ENCODE measurements at places on chromosomes 2 and 18. TPM values are rescaled to one million over a fixed set of nuclear protein-coding genes. Genes with fewer than 3 reads are reported as not detected.
A peak's percentile ranks its signal among the peaks of the same experiment; 100 is the strongest.

DNA sequence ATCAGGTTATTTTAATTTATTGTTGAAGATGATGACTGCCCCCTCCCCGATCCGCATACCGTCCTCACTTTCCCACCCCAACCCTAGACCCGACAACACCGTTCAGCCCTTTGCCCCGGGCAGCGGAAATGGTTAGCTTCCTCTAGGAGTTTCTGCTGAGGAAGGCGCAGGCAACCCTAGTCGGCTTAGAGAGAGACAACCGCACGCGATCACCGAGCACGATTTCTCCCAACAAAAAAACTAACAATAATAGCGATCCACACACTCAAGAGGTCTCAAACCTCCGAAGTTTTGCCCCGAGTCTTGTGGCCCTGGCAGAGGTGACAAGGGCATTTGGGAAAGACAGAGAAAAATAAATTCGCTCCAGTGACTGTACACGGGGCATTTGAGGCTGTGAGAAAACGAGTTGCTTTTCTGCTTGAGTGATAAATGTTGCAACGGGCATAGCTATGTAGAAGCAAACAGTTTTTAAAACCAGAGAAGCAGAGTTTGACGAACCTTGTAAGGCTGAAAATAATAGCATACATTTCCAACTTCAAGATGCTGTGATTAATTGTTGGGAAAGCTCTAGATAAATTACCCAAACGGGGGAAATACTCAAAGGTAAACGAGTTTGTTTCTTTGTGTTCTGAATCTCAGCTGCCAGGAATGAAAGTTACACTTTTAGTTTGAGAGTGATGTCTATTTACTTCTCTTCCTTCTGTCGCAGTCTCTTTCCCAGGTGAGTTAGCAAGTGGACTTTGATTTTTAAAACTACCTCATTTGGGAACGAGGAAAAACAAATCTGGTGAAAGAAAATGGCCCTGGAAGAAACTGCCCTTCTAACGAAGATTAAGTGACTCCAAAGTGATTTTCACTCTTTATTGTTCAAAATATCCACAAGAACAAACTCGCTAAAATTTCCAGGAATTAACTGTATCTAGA, 11.0 kb upstream of the SIX3 start:
- DNase-seq = no peak

CHRND gene
- total RNA-seq = not detected

DNA sequence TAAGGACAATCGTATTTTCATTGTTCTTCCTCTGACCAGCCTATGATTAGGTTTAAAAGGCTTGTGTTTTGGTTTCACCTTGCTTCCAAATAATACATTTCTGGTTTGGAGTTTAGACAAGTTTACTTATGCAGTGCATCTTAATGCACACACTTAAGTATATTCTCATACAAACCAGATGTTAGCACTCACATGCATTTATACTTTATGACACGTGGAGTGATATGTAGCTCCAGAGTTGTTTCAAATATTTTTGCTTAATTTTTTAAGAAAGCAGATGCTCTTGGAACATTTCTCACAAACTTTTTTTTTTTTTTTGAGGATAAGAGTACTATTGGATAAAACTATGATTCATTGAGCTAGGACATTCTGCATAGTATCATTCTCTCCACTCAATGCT, 109.9 kb downstream of the PDE1A start:
- no peak for DNase-seq

DNA sequence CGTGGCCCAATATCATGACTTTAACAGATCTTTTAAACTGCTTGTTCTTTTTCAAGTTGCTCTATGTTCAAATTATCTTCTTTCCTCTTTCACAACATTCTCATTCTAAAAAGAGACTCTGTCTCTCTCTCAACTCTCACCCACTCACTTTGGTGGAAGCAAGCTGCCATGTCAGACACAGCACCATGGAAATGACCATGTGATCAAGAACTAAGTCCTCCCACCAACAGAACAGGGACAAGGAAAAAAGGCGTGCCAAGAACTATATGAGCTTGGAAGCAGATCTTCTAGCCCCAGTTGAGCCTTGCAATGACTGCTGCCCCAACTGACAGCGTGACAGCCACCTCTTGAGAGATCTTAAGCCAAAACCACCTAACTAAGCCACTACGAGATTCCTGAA, 23.9 kb downstream of the BAZ2B start:
- DNase-seq = no peak

CD302 gene
- 5.7 TPM for total RNA-seq

DNA sequence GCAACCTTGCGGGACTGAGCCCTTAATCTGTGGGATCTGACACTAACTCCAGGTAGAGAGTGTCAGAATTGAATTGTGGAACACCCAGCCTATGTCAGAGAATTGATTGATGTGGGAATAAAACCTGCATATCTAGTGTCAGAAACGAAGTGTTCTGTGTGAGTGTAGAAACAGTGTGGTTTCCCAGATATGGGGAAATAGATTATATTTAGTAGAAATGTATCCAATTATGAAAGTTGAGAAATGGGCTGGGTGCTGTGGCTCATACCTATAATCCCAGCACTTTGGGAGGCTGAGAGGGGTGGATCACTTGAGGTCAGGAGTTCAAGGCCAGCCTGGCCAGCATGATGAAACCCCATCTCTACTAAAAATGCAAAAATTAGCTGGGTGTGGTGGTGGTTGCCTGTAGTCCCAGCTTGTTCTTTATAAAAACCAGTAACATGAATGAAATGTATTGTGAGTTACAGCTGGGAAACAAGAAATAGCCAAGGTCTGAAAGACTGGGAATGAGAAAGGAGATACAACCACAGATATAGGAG, 4.3 kb upstream of the TP53I3 start:
- no peak for DNase-seq

TM4SF20 gene
- not detected for total RNA-seq

DNA sequence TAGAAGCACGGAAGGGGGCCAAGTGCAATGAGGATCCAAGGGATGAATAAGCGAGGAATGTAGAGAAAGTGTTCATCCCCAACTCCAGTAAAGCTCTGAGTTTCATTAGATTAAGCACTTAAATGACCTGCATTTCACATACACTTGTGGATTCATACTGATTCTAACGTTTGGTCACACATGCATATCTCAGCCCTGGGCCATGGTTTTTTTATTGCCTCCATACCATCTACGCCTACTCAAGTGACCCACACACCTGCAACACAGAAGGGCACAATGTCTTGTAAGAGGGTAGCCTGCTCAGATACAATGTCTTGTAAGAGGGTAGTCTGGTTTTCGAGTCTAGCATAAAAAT, 566 bp upstream of the MRPS5 start:
- DNase-seq = no peak

GRCh38 chr18:36309436-36310391, 12.2 kb downstream of the FHOD3 start:
- peak; percentile 99 for DNase-seq

DNA sequence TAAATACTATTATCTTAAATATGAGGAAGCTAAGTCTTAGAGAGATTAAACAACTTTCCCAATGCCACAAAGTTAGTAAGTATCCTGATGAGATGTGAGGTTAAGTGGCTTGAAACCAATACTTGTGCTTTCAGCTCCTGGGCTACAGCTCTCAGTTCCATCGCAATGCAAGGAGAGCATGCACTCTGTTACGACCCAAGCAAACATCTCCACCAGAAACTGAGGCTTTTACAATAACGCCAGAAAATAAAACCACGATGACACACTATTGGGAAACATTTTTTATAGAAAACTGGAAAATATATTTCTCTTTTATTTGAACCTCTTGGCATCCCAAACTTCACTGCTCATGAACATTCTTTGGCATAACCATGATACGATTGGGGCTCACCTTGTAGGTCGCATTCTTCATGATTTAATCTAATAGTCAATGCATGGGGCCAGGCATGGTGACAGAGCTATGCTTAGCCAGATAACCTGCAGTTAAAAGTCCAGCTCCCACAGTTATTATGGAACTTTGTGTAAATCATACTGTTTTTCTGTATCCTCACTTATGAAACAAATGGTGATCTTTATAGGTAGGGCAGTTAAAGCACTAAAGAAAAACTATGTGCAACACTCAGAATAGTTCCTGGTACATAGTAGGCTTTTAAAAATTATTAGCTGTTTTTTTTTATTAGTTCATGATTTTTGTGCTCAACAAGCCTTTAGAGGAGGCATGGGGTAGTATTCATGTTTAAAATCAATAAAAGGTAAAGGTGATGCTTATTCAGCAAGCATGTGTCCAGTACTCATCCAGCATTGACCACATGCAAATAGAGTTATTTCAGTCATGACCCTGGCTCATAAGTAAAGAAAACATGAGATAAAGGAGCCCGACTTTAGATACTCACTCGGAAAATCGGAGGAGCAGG, 238.3 kb upstream of the TRIB2 start:
- DNase-seq = no peak
